Stimulated activated CD8-positive, alpha-beta memory T cell treated with anti-CD3 and anti-CD28 coated beads, Interleukin-4, amount 100 ng/mL, for 48 hours (primary cell): ENCODE measurements at places on chromosomes 1 and 21.

GRCh38 chr1:30765556-30766434 lies 8.2 kb upstream of the LAPTM5 start:
- DNase-seq = no peak

GRCh38 chr1:87840767-87841166 lies 512.1 kb downstream of the LMO4 start:
- no peak for DNase-seq

- DNase-seq = no peak
These were observed 38.7 kb upstream of the SDC3 start for GRCh38 chr1:30947212-30947611.

- no peak for DNase-seq
These were observed 856.6 kb downstream of the PLA2G4A start for GRCh38 chr1:187685333-187685732.

DNA sequence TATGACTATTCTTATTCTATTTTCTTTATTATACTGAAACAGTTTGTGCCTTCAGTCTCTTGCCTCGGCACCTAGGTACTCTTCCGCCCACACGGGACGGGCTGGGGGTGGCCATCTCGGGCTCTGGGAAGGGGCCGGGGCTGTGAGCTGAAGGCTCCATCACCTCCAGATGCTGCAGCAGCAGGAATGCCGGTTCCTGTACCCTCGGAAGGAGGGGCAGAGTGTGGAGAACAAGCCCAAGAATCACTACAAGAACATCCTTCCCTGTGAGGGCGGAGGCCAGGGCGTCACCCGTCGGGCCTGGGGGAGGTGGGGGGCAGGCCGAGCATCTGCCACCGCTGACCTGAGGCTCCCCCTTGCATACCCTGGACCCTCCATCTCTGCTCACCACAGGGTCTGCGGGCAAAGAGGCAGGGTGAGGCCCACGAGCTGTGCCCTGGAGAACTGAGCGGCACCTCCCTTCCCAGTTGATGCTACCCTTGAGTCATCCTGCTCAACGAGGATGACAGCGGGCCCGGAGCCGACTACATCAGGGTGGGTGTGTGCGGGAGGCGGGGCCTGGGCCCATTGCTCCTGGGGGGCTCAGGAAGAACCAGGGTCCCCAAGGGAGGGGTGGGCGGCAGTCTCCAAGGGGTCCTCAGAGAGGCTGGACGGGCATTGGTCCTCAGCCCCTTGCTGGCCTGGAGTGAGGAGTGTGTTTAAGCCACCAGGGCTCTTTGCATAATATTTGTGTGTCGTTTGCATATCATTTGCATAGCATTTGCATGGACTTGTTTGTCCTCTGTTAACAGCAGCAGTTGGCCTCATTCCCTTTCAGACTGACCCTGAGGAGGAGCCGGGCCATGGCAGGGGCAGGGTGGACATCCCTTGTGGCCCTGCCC lies 7.5 kb downstream of the RNF223 start:
- peak; percentile 46 for DNase-seq

- no peak for DNase-seq
These were observed 34.1 kb downstream of the PDPN start for GRCh38 chr1:13617773-13618172.

DNA sequence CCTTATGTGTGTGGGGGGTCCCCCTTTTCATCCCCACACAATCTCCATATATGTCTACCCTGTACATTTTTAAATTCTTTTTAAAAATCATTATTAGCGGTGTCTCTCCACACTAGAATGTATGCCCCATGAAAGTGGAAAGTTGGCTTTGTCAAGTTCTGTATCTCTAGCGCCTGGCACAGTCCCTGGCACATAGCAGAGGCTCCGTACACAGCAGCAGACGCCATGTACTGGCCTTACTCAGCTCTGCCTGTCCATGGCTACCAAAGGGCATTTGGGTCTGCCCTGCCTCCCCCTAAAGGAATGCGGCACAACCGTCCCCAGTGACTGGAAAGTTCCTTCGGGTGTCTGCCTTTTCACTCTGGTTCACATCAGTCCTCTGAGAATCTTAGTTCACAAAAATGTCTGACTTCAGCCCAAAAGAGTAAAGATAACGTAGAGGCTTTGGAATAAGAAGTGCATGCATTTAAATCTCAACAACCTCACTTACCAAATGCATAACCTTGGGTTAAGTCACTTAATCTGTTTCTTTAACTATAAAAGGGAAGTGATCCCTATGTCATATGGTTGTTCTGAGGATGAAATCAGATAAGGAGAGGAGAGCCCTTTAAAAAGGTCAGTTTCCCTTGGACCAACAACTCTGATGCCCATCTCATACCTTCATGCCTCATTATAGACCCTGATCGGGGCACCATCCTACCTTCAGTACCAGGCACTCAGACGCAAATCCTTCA lies 61.1 kb downstream of the CD46 start:
- DNase-seq = no peak

DNA sequence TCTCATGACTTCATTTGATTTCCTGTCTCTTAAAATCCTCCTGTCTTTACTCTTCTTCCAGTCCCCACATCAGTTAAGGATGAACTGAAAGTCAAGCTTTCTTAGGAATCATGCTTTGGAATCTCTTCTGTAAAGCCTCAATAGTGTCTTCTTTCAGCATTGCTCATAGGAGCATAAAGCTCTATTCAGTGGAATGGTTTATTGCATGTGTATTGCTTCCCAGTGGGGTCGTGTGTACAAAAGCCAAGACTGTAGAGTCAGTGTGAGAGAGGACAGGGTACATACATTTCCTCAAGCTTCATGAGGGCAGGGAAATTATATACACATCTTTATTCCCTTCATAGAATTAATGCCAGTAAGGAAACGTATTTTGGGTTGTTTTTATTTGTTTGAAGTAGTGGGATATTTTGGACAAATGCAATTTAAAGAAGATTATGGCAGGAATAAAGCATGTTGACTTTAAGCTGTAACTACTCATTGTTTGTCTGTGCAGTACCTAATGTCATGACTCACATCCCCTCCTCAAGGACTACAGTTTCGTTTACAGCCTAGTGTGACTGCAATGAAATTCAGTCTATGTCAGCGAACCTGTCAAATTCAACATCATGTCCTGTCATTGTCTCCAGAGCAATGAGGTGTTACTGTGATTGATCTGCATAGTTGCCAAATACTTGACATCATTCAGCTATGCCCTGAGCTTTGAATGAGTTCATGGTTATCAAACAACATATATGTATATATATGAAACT lies 2164.2 kb downstream of the NCAM2 start:
- DNase-seq = no peak

DNA sequence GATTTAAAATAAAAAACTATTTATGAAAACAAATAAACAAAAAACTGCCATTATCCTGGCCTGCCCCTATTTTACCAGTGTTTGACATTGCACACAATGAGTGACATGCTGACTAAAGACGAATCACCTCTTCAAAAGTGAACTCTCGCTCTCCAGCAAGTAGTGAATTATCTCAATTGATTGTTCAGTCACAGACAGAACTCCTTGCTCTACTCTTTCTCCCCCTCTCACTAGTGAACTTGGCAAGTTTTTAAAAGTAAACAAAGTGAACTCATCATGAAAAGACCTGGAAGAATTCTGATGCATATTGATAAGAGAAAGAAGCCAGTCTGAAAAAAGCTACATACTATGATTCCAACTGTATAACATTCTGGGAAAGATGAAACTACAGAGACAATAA lies 4.7 kb upstream of the C1orf52 start:
- DNase-seq = no peak

- DNase-seq = peak; percentile 40
These were observed 8.2 kb downstream of the XKR8 start for GRCh38 chr1:27967884-27968466.

- no peak for DNase-seq
These were observed 238.0 kb downstream of the NTNG1 start for GRCh38 chr1:107378866-107379265.

- DNase-seq = no peak
These were observed 243.0 kb downstream of the SLC45A1 start for GRCh38 chr1:8560611-8561544.

DNA sequence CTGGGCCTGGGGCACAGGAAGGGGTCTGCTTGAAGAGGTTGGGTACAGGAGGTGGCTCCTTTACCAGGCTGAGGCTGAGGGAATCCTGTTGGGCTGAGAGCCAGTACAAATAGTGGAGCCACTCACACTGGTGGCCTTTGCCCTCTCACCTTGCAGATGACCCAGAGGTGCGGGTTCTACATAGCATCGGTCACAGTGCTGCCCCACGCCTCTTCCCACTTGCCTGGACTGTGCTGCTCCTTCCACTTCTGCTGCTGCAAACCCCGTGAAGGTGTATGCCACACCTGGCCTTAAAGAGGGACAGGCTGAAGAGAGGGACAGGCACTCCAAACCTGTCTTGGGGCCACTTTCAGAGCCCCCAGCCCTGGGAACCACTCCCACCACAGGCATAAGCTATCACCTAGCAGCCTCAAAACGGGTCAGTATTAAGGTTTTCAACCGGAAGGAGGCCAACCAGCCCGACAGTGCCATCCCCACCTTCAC lies 1.8 kb upstream of the SLC50A1 start:
- DNase-seq = no peak

GRCh38 chr1:204692841-204693356 lies 7.4 kb upstream of the LRRN2 start:
- no peak for DNase-seq

DNA sequence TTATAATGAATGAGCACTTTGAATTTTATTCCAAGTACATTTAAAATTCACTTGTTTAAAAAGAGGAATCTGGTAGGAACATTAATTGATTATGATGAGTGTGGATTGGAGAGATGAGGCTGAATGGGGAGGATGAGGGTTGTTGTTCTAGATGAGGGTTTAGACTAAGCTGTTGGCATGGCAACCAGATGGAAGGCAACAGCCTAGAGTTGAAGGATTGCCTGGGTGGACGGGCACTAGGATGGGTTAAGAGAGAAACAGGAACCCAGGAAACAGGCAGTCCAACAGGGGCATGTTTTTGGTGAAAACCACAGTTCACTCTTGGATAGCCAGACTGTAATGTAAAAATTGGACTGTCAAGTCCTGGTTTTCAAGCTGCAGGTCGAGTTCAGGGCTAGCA lies 125.5 kb downstream of the CHRM3 start:
- no peak for DNase-seq

- no peak for DNase-seq
These were observed 138.4 kb downstream of the UCK2 start for GRCh38 chr1:165965857-165966256.

DNA sequence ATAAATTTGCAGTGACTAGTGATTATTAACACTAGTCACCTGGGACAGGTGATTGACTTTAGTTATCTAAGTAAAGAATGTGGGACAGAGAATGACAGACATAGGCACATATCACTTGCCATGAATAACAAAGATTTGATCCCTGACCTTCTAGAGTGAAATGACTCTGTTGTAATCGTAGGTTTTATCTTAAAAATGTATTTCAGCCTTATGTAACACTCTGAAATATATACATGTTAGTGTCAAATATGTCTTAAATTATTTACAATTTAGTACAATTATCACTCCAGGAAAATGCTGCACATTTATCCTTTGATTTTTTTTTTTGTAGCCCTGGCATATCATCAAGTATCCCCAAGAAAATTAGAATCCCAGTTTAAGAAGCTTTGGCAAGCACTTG lies 186.4 kb upstream of the PTGFR start:
- no peak for DNase-seq

GRCh38 chr1:24540051-24540905 lies 15.6 kb upstream of the NCMAP start:
- peak; percentile 58 for DNase-seq

GRCh38 chr1:161285521-161285920 lies 24.2 kb downstream of the MPZ start:
- DNase-seq = no peak

DNA sequence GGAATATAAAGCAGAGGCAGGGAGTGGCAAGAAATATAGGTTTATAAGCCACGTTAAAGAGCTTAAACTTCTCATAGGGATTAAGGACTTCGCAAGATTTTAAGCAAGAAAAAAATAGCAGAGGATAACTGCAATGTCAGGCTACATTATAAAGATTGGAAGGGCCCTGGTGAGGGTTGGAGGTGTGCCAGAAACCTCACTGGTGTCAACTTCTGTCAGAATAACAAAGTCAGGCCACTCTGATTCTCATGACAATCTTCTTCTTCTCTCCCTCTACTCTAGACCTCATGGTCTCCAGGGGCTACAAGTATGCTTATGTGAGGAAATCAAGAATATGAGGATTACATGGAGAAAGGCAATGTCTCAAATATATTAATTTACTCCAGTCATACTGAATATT lies 32.6 kb upstream of the FMO2 start:
- no peak for DNase-seq

DNA sequence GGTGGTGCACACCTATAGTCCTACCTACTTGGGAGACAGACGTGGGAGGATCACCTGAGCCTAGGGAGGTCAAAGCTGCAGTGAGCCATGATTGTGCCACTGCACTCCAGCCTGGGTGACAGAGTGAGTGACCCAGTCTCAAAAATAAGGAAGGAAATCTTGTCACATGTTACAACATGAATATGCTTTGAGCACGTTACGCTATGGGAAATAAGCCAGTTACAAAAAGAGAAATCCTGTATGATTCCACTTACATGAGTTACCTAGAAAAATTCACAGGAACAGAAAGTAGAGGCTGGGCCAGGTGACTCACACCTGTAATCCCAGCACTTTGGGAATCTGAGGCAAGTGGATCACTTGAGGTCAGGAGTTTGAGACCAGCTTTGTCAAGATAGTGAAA lies 6.7 kb upstream of the PADI6 start:
- DNase-seq = no peak

GRCh38 chr1:47757226-47757975 lies 239.8 kb downstream of the TRABD2B start:
- no peak for DNase-seq

- DNase-seq = no peak
These were observed 17.3 kb downstream of the SLC6A9 start for GRCh38 chr1:44013949-44014348.

DNA sequence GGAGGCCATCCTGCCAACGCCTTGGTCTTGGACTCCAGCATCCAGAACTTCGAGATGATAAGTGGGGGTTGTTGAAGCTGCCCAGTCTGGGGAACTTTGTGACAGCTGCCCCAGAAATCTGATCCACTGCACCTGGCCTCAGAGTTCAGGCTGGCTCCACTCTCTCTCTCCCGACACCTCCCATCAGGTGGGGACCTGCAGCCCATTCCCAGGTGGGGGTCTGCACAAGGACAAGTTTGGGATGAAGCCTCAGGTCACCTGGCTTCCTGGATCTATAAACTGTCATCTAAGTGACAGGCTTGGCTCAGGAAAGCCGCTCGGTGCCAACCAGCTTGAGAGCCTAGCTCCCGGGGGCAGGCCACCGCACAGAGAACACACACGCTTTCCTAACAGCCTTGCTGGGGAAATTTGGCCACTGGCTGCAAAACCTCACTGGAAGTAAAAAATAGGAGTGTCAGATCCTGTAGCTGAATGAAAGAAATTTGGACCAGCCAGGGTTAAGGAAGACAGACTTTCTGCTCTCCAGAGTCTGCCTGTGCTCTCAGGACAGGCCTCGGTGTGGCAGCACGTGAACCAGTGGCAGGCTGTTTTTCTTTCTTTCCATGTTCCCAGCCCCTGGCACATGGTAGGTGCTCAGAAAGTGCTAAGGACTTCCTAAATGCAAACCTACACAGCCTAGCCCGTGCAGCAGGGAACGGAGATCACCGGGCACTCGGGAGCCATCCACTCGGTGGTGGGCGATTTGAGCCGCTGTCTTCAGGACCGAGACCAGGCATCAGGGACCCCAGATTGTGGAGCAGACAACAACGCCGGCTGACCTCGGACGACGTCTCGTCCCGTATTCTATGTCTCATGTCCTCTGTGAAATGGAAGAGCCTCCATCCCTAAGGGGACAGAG lies 42.6 kb upstream of the LBR start:
- DNase-seq = peak; percentile 20
